ENCODE measurements at places on chromosomes 1 and 21.
A peak's percentile ranks its signal among the peaks of the same experiment; 100 is the strongest.

DNA sequence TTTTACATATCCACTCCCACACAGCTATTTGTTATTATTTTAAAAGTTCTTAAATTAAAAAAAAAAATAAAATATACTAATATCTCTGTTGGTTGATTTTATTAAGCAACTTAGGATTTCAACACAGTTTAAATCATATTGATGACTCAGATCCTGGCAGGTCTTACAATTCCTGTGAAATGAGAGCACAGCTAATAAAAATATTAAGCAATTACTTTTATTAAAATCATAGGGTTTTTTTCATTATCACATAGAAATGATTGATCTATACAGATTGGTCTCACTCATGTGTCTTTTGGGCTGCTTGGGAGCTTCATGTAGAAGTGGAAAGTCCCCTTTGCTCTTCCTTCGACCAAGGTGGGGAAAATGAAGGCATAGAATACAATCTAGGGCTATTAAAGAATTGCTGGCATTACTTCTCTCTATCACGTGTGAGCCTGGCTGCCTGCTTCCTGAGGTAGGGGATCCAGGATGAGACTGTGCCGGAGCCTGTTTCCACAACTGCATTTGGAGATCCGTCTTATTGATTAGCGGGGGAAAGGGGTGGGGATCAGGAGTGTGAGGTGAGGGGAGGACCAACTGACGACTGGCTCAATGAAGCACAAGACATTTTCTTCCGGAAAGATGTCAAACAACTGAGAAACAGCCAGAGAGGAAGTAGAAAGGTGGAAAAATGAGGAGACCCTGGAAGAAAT lies 858.0 kb downstream of the USP25 start:
- no peak for DNase-seq

GRCh38 chr21:30340714-30341573 lies 3.5 kb upstream of the KRTAP27-1 start:
- no peak for DNase-seq

GRCh38 chr1:152189657-152190442 lies 30.8 kb upstream of the RPTN start:
- peak; percentile 38 for DNase-seq

DNA sequence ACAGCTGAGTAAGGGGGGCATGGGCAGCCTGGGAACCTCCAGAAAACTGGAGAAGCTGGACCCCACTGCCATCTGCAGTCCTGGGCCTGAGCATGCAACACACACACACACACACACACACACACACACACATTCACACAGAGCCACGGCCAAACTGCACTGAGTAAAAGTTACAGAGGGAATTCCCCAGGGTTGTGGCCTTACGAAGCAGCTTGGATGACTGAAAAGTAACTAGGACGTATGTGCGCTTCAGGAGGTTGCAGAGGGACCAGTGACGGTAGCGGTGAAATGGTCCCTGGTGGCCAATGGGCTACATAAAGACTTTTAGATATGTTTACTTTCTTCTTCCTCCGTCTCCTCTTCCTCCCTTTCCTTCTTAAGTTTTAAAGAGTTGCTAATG lies 232.5 kb upstream of the TMEM51 start:
- DNase-seq, result no peak

DNA sequence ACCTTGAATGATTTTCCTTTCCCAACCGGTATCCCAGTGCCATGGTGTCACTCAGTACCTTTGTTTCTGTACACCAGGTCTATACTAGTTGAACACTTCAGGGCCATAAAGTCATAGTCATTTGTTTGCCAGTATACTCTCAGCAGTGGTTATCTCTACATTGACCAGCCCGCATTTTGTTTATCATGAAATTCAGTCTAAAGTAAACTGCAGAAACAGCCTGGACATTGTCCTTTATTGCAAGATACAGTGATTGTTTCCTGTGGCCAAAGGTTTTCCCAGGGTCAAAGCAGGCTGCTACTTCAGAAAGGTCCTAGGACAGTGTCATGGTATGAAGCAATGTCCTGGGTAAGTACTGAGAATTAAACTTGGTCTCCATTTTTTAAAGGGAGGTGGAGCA lies 407.4 kb downstream of the RWDD3 start:
- DNase-seq, result no peak

GRCh38 chr1:154726443-154726842 lies 118.5 kb upstream of the ADAR start:
- DNase-seq, result no peak
